ENCODE measurements at places on chromosomes 7 and 10.

- no peak for DNase-seq
These were observed 124.3 kb downstream of the THSD7A start for GRCh38 chr7:11707606-11708193.

- DNase-seq = no peak
These were observed 32.1 kb downstream of the TMEM60 start for GRCh38 chr7:77765906-77766800.

GRCh38 chr7:128362670-128363069 is 1.2 kb upstream of the PRRT4 start:
- DNase-seq = no peak

GRCh38 chr10:114697061-114697598 is 39.1 kb upstream of the ABLIM1 start:
- DNase-seq = no peak

DNA sequence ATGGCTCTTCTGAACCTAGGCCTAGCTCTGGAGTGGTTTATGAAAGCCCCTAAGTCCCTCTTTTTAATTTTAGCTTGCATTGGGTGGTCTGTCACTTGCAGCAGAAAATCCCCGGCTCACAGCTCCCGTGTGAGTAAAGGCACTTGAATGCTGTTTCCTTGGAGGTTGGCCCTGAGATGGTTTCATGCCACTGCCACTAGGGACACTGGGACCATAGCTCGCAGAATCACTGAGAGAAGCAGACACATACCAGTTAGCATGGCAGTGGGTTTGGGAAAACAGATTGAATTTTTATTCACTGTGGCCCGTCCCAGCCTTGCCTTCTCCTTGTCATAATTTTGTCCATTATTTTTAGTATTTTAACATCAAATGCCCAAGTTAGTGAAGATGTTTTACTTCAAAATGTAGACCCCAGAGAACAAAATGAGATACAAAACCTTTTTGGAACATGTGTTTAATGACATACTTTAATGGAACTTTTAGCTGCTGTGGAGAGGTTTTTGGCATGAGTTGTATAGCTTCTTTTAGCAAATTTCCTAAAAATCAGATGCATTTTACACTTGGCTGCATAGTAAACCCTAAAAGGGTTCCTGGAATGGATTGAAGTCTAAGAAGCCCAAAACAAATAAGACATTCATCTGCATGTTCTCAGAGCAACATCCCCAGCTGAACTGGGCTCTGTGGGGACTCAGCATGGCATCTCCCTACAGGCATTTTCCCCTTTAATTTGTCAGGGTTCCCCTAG is 259.7 kb upstream of the PITRM1 start:
- DNase-seq = no peak

DNA sequence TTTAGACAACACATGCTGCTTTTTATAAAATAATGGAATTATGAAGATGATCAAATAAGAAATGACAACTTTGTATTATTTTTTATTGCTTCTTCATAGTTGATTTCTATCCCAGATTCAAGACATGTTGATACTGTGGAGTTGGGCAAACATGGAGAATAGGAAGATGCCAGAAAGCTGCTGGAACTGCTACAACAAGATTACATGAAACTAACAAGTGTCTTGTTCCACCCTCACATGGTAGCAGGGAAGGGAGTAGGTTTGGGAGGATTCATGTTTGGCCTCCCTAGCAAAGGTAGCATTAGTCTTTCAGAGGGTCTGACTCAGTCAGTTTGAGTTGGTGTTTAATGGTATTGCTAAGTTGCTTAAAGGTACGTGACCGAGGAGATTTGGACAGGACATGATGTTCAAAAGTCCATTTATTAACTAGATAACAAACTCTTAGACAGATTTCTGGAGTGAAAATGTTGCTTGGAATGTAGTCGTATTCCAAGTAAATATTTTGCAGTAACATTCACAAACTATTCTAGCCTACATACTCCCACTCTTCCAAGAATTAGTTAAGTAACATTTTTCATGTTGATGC is 33.1 kb downstream of the PRR15 start:
- DNase-seq = no peak

DNA sequence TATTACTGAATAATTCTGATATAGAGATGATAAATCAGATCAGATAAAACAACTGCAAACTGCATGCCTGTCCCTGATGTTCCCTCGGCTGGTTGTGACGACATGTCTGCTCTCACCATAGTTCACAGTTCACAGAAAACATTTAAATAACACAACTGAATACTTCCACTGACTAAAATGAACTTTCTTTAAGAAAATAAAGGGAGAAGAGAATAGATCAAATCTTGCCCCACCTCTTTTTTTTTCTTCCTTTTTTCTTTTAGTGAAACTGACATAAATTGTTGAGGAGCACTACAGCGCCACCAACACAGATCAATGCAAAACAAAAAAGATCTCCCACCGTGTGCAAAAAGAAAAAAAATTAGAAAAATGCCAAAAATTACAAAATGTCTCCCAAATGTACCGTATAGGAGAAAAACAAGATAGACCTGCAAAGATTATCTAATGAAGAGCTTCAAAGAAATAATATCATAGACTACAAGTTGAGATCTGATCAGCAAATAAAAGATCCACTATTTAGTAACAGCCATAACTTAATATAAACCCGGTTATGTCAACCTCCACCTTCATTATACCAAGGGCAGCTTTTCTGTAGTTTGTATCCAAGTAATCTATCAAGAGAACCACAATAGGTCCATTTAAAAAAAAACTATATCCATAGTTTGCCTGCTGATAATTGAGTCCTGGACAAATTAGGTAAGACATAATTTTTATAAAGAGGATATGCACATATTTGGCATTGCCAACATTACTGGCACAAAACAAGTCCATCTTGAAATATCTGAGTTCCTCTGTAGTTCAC is 30.7 kb upstream of the EPC1 start:
- DNase-seq = peak; percentile 25

DNA sequence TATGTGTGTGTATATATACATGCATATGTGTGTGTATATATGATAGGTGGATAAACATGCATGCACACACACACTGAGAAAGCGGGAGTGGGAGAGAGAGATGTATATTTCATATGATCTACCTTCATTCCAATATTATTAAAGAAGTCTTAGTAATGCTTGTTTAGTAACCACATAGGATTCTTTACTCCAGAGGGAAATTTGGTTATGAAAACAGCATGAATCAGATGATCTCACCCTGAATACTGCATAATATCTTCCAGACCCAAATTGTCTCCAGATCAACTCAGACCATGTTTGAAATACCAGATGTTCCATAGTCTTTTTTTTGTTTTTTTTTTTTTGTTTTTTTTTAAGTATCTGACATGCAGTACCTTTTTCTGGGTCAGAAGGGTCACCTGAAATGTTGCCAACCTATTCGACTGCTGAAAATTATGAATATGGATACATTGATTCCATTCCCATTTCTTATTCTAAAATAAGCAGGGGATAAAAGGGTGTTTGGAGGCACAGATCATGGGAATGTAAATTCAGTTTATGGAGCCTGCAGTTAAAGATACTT is 17.4 kb downstream of the TES start:
- no peak for DNase-seq

GRCh38 chr7:116859323-116859722 is 3.1 kb upstream of the CAPZA2 start:
- DNase-seq = no peak

- DNase-seq = no peak
These were observed 85.8 kb downstream of the ZNF92 start for GRCh38 chr7:65459438-65459837.

GRCh38 chr7:152459724-152460251 is 24.0 kb upstream of the KMT2C start:
- no peak for DNase-seq

- no peak for DNase-seq
These were observed 192.4 kb downstream of the SDK1 start for GRCh38 chr7:3493499-3493898.

DNA sequence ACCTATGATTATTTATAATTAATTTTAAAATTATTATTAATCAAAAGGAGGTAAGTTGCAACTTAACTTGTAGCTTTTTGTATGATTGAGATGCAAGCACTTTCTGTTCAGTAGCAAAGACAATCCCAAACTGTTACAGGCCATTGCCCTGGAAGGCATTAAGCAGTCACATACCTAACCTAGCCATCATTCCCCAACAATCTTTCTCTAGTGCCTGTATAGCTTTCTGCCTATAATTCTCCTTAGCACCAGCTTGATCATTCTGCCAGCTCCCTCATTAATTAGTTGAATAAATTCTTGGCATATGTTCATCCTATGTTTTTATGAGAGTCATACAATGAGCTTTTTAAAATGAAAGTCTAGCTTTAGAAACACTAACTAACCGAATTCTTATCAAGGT is 178.9 kb upstream of the TMEM106B start:
- no peak for DNase-seq

- DNase-seq = no peak
These were observed 366.3 kb upstream of the CHRM2 start for GRCh38 chr7:136502162-136502561.

DNA sequence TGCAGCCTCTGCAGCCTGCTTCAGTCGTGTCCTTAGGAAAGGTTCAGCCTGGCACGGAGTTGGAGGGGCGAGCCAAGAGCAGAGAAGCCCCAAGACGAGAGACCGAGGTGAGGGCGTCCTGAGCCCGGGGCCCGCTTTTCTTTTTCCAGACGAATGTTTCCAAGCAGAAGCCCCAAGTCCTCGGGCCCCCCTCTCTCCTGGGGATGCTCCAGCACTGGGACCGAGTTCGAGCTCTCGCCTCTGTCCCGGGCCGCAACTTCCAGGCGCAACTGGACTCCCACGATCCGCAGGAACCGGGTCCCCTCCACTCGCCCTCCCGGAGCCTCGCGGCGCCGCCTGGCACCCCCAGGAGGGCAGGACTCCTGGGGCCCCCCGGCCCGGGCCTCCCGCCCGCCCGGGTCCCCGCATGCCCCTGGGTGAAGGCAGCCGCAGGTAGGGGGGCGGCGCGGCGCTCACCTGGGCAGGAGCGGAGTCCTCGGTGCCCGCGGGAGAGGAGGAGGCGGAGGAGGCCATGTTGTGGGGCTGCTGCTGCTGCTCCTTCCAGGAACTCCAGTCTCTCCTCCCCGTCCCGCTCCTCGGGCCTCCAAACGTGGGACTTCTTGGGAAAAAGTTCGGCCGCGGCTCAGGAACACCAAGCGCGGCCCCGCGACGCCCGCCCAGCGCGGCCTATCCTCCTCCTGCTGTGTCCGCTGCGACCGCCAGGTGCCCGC is 45.3 kb upstream of the CDK1 start:
- DNase-seq = peak; percentile 19

GRCh38 chr10:104059364-104059763 is 26.3 kb downstream of the COL17A1 start:
- DNase-seq = no peak

DNA sequence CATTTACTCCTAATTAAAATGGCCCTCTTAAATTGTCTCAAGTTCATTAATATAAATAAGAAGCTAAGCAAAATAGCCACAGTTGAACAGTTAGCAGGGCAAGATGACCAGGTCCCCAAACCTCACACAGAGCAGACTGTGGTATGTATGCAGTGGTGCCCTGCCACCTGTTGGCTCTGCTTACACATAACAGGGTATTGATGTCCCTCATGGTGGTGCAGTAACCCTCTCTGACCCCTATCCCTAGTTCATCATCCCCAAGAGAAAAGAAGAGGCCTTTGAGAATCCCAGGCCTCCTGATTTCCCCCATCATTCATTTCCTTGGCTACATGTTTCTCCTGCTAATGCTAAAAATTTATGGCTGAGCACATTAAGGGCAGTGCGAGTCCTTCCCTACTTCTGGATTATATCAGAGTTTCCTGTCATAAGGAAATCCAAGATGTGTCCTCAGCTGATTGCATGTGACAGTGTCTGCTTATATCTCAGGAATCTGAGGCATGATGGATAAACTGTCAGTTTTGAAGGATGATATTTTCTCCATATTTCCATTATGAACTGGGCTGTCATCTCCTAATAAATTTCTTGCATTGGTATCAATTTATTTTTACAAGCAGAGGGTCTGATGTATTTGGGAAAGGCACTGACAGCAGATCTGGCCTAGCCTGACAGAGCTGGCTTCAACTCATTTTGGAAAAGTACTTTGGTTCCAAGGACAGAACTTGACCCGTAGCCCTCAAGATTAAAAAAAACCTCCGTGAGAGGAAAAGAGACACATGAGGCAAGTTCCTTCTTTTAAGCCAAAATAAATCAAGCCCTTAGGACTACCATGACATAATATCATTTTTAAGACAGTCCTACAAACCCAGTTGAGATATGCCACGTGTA is 880.6 kb downstream of the LRMDA start:
- DNase-seq = no peak

- no peak for DNase-seq
These were observed 72.1 kb downstream of the PRSS58 start for GRCh38 chr7:142185801-142186200.

DNA sequence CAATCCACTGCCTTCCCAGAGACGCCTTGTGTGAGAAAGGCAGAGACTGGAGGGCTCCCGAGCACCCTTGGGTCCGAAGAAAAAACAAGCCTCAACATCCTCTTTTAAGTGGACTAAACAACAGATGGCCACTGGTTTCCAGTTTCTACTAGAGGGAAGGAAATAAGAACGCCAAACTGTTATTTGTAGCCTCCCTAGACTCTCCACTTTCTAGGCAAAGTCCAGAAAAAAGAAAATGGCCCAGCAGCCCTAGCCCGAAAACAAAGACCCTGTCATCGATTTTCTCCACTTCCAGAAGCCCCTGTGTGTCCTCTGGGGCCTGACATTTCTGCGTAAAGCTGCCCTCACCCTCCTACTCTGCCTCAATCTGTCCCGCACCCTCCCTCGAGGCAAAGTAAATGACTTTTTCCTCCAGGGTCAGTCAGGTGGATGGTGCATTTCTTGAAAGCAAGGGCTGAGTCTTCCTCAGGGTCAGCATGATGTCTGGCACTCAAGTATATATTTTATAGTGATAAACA is 6.0 kb downstream of the RGS10 start:
- no peak for DNase-seq

GRCh38 chr7:47663213-47663612 is 81.3 kb upstream of the TNS3 start:
- DNase-seq = no peak

- no peak for DNase-seq
These were observed 29.7 kb upstream of the INMT start for GRCh38 chr7:30722187-30722586.

DNA sequence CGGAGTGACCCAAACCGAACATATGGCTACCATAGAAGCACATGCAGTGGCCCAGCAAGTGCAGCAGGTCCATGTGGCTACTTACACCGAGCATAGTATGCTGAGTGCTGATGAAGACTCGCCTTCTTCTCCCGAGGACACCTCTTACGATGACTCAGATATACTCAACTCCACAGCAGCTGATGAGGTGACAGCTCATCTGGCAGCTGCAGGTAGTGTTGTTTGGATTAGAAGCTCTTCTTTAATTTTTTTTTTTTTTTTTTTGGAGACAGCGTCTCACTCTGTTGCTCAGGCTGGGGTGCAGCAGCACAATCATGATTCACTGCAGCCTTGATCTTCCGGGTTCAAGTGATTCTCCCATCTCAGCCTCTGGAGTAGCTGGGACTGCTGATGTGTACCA is 45.8 kb downstream of the NRF1 start:
- no peak for DNase-seq

GRCh38 chr10:86668297-86669165 is at the start of gene LDB3:
Gene LDB3 (plus strand): TSS chr10:86668511. CDS start chr10:86668692, 181 bp downstream.
- DNase-seq = peak; percentile 54

All from NCI-H2171 (cell line).